ENCODE measurements at places on chromosomes 2 and 18.
A peak's percentile ranks its signal among the peaks of the same experiment; 100 is the strongest.

GRCh38 chr18:47113796-47114540 is 36.3 kb downstream of the HDHD2 start:
- DNase-seq = no peak

- no peak for DNase-seq
These were observed 1630.4 kb upstream of the ACVR2A start for GRCh38 chr2:146214394-146214929.

GRCh38 chr2:96245609-96246390 is 20.0 kb downstream of the TMEM127 start:
- DNase-seq = peak; percentile 29

GRCh38 chr2:96773922-96774321 is 13.2 kb downstream of the CNNM4 start:
- DNase-seq = peak; percentile 67

DNA sequence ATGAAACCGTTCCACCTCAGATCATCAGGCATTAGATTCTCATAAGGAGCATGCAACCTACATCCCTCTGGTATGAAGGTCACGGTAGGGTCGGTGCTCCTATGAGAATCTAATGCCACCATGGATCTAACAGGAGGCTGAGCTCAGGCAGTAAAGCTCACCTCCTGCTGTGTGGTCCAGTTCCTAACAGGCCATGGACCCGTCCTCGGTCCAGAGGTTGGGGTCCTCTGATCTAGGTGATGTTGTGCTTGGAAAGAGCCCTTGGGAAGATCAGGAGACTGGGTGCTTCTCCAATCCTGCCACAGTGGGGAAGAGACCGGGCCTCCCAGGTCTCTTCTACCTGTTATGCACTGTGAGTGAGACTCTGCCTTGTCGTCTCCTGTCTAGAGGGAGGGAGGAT is 104.6 kb downstream of the ACKR3 start:
- no peak for DNase-seq

DNA sequence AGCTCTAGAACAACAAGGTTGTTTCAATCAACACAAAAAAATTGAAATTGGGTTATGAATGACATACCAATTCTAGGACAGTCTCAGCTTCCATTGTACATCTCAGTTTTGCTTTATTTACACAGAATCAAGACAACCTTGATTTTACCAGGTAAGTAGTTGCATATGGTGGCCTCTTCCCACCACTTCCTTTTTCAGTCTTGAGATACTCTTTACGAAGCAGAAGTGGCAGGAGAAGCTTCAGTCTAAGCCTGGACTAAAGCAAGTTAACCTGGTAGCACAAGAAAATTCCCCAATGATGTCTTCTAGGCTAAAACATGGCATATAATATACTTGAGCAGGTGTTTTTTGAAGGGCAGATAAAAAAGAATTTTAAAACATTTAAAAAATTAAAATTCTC is 10.7 kb upstream of the FAM136A start:
- DNase-seq = no peak
